ENCODE measurements at places on chromosomes 11 and 22. TPM values are rescaled to one million over a fixed set of nuclear protein-coding genes. Genes with fewer than 3 reads are reported as not detected.

HEPACAM gene
- total RNA-seq = not detected

GRCh38 chr22:35726933-35727332 lies 9.3 kb downstream of the APOL5 start:
- DNase-seq = no peak

GRCh38 chr22:41893591-41894375 lies 21.1 kb downstream of the SHISA8 start:
- no peak for DNase-seq

DNA sequence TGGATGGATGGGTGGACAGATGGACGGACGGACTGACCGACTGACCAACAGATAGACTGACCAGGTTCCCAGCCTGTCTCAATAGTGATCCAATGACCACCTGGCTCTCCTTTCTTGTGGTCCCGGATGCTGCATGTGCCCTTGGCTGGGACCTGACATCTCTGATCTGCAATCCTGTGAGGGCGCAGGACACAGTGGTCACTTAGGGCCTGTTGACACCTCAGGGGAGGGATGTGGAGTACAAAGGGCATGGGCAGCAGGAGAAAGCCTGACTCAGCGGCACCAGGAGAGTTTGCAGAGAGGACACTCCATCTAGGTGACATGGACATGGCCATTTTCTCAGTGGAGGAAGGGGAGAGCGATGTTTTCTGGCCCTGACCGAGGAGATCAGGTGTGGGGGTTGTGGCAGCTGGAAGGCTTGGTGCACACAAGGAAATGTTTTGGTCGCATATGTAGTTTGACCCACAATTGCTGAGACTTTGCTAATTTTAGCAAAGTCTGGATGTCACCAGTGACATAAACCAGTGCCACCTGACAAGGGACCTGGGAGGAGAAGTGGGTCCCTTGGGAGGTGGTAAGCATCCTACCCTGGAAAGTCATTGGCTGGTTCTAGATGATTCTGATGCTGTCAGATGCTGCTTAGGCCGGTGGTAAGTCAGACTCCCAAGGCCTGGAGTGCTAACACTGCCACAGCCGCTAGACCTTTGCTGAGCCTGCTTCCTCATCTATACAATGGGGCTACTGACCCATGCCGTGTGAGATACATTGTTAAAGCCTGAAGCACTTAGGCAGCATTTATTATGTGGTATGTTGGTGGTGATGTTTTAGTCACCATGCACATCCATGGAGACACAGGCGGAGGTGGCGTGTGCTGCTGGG lies 50.7 kb downstream of the CD82 start:
- no peak for DNase-seq
